ENCODE measurements at places on chromosomes 7 and 10. TPM values are rescaled to one million over a fixed set of nuclear protein-coding genes. Genes with fewer than 3 reads are reported as not detected.

Gene PTF1A
- total RNA-seq = not detected

Gene AIFM2
- 11.8 TPM for total RNA-seq

Gene TLL2
- not detected for total RNA-seq

Gene PGAM2
- 0.56 TPM for total RNA-seq

Gene SH2D4B
- not detected for total RNA-seq

Gene TSPAN12
- 12.2 TPM for total RNA-seq

Gene ASZ1
- not detected for total RNA-seq

Gene CDH23
- total RNA-seq = 19.7 TPM

Gene CYP2C18
- total RNA-seq = 120 TPM

Gene C10orf143
- 1.0 TPM for total RNA-seq

Gene CFAP70
- 2.0 TPM for total RNA-seq

Gene NKX1-2
- not detected for total RNA-seq

Gene GLRX3
- total RNA-seq = 49.8 TPM

Gene XRCC2
- total RNA-seq = 2.0 TPM

Gene SRRM3
- total RNA-seq = 0.18 TPM

Gene PAX4
- not detected for total RNA-seq

Gene CDK5
- 5.0 TPM for total RNA-seq

Gene CTAGE8
- 0.53 TPM for total RNA-seq

Gene PHKG1
- total RNA-seq = 1.6 TPM

Gene STMP1
- total RNA-seq = 14.7 TPM

Gene ZNF488
- not detected for total RNA-seq
